ENCODE measurements at places on chromosomes 6 and 20.

DNA sequence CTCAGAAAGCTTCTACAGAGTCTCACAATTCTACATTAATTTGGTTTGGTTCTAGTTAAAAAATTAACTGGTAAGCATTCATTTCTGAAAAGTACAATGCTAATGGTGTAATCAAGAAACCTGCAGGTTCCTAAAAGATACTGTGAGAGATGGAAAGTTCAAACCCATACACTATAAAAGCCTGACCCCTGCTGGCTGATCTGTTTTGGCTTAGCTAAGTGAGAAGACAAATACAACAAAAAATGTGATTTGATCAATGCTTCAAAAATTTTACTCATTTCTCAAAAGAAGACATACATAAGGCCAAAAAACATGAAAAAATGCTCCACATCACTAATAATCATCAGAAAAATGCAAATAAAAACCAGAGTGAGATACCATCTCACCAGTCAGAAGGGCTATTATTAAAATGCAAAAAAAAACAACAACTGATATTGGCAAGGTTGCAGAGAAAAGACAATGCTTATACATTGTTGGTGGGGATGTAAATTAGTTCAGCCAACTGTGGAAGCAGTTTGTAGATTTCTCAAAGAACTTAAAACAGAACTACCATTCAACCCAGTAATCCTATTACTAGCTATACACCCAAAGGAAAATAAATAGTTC is 102.8 kb downstream of the MOXD1 start:
- DNase-seq = no peak

GRCh38 chr6:15628499-15629131 is 34.2 kb downstream of the DTNBP1 start:
- DNase-seq = no peak

DNA sequence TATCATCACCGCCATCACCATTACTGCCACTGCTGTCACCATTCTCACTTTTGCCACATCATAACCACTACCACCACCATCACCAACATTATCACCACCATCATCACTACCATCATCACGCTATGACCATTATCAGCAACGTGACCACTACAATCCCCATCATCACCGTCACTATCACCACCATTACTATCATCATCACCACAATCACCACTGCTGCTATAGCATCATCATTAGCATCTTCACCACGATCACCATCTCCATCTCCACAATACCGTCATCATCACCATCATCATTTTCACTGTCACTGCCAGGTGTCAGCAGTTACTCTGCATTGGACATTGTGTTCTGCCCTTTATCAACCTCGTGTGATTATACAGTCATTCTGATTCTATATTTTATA is 19.0 kb downstream of the CST4 start:
- no peak for DNase-seq

DNA sequence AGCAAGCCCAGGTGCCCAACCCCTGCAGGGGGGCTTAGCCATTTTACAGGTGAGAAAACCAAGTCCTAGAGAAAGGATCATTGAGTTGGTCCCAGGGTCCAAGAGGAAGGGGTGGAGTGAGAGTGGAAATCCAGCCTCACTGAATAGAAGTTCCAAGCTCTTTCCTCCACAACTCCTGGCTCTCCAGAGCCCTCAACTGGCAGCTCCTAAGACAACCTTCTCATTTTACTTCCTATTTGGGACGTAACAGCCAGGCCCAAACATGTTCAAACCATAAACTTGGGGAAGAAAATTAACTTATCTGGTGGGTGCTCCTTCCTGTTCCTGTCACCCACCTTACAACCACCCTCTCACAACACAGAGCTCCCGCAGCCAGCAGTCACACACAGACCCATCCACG is 57.9 kb downstream of the PRND start:
- DNase-seq = no peak

DNA sequence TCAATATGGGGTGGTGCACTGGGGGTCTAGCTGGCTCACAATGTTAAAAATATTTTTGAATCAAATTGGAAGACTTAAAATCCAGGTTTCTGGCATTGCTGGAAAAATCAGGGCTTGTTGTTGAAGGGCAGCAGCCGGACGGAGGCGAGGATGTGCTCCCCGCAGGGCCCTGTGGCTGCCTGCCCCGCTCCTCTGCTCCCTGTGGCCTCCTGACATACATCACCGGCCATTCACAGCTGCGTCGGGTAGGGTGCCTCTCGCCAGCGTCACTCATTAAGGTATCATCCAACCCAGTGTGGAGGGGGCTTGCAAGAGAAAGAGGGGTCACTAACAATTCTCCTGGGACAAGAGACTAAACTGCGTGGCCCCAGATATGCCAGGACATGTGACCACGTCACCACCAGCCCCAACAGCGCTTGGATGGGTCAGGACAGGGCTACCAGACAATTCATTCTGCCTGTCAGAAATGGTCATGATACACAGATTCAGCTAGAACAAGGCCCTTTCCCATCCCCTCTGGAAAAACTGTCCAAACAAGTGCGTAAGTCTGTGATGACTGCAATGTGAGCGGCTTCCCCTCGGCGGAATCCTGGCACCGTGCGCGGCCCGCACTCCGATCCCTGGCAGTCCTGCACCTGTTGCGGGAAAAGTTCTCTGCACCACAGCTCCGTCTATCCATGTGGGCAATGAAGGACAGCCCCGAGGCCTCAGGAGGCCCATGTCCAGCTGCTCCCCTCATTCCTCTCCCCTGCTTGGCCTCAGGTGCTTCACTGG is 12.0 kb downstream of the GATA5 start:
- DNase-seq = no peak

DNA sequence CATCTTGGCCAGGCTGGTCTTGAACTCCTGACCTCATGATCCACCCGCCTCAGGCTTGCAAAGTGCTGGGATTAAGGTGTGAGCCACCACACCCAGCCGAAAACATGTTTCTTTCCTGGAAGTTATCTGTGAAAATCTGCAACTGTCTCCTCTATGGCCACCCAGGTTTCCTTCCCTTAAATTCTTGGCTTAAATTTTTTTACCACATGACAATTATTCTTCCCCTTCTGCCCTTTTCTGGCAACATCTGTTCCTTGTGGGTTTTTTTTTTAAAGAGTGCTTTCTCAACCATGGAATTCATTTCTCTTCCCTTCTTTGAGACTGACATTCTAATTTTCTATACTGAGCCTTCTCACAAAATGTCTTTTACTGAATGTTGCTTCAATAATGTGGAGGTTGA is 59.6 kb downstream of the DOK5 start:
- DNase-seq = no peak

DNA sequence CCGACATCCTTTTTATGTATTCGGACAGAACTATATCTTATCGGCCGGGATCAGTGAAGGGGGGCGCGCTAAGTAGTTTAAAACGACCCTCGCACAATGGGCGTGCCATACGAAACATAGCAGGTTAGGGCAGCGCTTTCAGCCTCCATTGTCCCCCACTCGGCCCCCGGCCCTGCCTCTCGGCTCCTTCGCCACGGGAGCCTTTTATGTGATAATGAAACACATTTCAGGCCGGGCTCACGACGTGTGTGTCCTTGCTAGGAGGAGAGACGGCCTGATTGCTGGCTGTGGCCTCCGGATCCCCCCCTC is 5.3 kb downstream of the FOXA2 start:
- no peak for DNase-seq

- DNase-seq = peak; percentile 13
These were observed 29.1 kb downstream of the TXLNB start for GRCh38 chr6:139262519-139263300.

GRCh38 chr20:59657459-59658046 is 53.2 kb downstream of the PHACTR3 start:
- DNase-seq = no peak

GRCh38 chr6:35737413-35738211 is 780 bp downstream of the ARMC12 start:
- no peak for DNase-seq

DNA sequence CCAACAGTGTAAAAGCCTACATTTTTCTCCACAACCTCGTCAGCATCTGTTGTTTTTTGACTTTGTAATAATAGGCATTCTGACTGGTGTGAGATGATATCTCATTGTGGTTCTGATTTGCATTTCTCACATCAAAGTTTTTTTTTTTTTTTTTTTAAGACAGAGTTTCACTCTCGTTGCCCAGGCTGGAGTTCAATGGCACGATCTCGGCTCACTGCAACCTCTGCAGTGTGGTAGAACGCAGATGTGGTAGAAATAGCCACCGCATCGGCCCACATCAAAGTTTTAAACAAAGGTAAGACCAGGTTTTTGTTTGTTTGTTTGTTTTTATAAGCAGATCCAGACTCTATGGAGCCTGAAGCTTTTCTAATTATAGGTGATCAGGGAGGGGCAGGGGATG is 12.7 kb upstream of the PPP1R3G start:
- DNase-seq = no peak

GRCh38 chr6:89965441-89966227 is 71.4 kb downstream of the GJA10 start:
- no peak for DNase-seq

GRCh38 chr6:84546427-84546914 is 217.9 kb downstream of the TBX18 start:
- DNase-seq = no peak

DNA sequence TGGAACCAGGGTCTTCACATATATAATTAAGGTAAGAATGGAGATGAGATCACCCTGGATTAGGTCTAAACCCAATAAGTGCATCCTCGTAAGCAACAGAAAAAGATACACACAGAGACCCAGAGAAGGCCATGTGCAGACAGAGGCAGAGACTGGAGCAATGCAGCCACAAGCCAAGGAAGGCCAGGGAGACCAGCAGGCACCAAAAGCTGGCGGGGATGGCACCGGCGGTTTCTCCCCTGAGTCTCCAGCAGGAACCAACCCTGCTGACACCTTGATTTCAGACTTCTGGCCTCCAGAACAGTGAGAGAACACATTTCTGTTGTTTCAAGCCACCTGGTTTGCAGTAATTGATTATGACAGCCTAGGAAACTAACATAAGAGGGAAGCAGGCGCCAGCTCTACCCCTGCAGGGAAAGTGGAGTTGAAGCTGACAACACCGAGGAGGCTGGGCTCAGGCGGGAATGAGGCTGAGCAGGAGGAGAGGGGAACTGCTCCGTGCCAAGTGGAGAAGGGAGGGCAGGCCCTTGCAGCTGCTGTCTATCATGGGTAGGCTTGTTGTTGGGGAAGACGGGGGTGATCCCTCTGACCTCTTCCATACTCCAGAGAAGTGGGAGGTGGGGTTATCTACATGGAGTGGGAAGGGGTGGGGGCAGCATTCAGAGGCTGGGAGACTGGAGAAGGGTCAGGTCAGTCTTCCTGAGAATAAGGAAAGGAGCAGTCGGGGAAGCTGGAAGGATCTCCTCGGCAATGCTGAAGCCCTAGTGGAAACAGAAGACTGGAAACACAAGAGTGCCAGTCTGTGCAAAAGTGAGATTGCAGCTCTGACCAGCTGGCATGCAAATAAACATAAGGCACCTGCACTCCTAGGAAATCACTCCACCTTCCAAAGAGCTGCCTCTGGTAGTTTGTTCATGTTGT is 72.7 kb downstream of the NFATC2 start:
- no peak for DNase-seq

DNA sequence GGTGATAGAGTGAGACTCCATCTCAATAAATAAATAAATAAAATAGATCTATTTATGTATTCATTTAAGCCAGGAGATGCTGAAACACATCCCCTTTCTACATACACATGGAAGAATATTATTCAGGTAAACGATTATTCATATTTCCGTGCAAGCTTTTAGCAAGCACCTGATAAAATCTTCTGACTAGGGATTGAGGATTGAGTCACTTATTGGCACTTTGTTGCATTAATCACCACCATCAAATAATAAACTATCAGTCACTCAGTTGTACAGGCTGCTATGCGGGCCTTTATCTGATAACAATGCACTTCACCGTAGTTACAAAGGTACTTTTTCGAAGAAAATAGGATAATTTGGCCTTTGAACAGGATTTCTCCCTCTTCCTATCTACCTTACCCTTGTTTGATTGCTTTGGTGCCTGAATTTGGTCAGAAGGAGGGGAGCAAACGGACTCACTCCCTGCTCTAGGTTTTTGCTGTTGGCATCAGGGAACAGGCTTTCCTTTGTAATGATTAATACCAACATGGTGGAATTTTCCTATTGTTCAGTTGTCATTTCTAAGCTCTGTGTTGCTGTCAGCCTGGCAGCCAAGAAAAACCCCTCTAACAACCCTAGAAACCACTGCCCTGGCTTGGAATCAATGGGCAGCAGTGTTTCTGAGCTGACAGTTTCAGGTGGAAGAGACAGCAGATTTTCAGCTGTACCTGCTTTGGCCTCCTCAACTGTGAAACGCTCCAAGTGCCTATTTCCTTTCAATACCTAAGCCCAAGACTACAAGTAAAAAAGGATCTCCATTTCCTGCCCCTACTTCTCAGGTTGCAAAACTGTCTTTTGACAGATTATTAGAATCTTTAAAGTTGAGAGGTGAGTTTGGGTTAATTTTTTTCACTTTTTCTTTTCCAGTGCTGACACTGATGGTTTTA is 63.0 kb downstream of the MYB start:
- no peak for DNase-seq

- no peak for DNase-seq
These were observed 16.9 kb downstream of the MPC1 start for GRCh38 chr6:166365806-166366205.

DNA sequence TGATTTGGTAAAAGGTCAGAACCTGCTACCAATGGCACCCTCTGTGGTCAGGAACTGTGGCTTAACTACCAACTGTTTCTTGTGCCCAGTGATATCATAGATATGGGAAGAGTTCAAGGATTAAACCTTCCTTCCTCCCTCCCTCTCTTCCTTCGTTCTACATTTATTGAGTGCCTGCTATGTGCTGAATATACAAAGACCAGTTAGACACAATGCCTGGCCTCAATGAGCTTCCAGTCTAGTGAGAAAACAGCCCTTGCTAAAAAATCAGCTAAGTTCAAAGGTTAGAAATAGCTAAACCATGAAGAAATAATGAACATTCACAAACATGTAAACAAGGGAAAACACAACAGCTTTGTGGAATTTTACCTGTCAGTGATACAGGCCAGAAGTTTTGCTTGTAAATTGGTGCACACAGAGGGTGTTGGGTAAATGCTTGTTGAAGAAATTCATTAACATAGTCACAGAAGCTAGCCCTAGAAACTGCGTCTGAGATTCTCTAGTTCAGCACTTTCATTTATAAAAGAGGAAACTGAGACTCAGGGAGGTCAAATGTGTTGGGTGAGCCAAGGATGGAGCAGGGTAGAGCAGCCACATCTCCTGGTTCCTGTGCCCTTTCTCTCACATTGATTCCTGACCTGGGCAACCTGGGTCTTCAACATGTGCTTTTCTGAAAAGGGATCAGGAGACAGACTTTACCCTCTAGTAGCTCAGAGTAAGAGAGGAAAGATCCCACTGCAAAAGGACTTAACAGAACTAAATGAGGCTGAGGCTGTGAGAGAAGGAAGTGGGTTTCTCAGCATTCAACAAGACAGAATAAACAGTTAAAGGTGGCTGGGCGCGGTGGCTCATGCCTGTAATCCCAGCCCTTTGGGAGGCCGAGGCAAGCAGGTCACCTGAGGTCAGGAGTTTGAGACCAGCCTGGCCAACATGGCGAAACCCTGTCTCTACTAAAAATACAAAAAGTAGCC is 14.4 kb upstream of the FOXO3 start:
- DNase-seq = no peak

- no peak for DNase-seq
These were observed 285.0 kb downstream of the KHDC1L start for GRCh38 chr6:72940265-72940664.

Measured in activated effector memory CD4-positive, alpha-beta T cell treated with Interleukin-2 at 50 U/mL for 16 hours (primary cell).